HCT116 (cell line): ENCODE measurements at places on chromosomes 12 and 14. TPM values are rescaled to one million over a fixed set of nuclear protein-coding genes. Genes with fewer than 3 reads are reported as not detected.

Gene DBX2
- not detected for total RNA-seq

Gene CPNE6
- total RNA-seq, result not detected

Gene MANSC1
- total RNA-seq, result 0.20 TPM

Gene TNFRSF1A
- total RNA-seq, result 129 TPM

Gene MUCL1
- not detected for total RNA-seq

- no peaks in the 10 kb centered on the region for H3K27me3 ChIP-seq
- peak overlapping the region; percentile 42 for H3K4me3 ChIP-seq
- no peaks in the 10 kb centered on the region for H3K36me3 ChIP-seq
- peaks cover 26% of the 10 kb centered on the region for H3K4me1 ChIP-seq
- peak overlapping the region; percentile 56 for H3K27ac ChIP-seq
- no peak for DNase-seq
Observed at GRCh38 chr14:61438860-61439765, 117.7 kb downstream of the PRKCH start.

GRCh38 chr12:2963154-2963759 lies 4.1 kb downstream of the TEAD4 start:
- no peak overlapping the region for H3K4me3 ChIP-seq
- no peak overlapping the region for H3K27ac ChIP-seq
- H3K4me1 ChIP-seq, result peaks cover 12% of the 10 kb centered on the region
- no peaks in the 10 kb centered on the region for H3K27me3 ChIP-seq
- no peak for DNase-seq

DNA sequence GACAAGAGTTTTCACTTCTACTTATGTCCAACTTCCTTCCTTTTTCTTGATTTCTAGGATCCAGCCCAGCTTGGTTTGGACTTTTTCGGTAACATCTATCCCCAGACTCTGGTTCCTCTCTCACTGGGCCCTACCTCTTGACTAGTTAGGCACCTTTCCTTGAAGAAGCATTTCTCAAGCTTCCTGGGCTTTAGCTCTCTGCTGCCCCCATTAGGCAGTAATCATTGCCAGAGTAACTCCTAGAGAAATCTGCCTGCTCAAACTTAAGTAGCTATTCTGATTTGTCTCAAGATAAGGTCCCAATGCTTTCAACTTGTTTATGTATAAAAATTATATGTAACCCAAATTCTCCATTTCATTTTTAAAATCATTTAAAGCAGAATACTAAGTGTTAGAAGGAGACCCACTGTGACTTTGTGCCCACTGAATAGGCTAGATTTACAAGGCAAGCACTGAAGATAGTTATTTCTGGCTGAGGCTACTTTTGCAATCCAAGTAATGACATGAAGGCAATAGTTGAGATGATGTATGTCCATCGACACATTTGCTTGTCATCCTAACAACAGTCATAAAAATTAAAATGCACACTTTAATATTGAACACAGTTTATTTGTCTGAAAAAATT lies 275.0 kb upstream of the G2E3 start:
- no peak overlapping the region for H3K27ac ChIP-seq
- peak; percentile 19 for DNase-seq
- no peaks in the 10 kb centered on the region for H3K36me3 ChIP-seq
- H3K4me3 ChIP-seq, result no peak overlapping the region

DNA sequence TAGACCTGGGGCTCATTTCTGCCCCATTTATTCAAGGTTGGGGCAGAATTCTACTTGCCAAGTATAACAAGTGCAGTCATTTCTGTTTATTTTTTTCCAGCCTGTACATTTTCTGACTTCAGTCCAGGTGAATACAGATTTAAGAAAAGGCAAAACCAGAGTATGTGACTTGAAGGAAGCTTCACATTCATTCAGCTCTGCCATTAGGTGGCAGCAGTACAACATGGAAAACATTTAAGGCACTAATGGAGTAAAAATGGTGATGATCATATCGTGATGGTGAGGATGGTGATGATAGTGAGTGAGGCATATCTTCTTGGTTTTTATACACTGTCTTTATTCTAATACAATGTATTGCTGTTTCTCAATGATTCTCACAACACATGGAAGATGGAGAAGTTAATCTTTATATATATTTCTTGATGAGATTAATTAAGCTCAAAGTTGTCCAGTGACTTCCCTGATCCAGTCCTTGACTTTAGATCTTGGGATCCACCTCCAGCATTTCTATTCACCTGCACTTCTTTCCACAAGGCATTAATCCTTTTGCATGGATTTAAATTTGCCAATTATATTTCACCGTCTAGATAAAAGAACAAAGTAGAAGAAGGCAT lies 176.7 kb upstream of the SEL1L start:
- H3K36me3 ChIP-seq, result no peaks in the 10 kb centered on the region
- peak; percentile 16 for DNase-seq
- H3K4me3 ChIP-seq, result no peak overlapping the region
- no peaks in the 10 kb centered on the region for H3K27me3 ChIP-seq
- H3K27ac ChIP-seq, result no peak overlapping the region

DNA sequence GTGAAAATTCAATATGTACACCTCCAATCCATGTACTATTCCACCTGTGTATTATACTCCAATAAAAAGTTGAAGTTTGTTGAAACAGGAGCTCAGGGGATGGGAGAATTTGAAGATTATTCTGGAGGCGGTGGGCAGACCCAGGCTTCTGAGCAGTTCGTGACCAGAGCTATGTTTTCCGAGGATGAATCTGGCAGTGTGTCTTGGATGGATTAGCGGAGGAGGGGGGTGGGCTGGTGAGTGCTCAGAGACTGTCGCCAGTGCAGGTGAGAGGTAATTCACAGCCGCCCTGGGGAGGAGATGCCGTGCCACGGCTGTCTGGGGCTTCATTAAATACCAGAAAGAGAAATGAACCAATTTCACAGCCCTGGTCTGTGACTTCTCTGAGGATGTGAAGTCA lies 283.0 kb upstream of the RTL1 start:
- DNase-seq, result no peak
- no peak overlapping the region for H3K4me3 ChIP-seq
- H3K27me3 ChIP-seq, result no peaks in the 10 kb centered on the region; the same call in 1 of the 2 replicates
- no peaks in the 10 kb centered on the region for H3K36me3 ChIP-seq
- no peaks in the 10 kb centered on the region for H3K4me1 ChIP-seq
